ENCODE measurements at places on chromosomes 6 and 20.

GRCh38 chr6:143742955-143743255 is 65.1 kb downstream of the PHACTR2 start:
- DNase-seq = no peak

- DNase-seq = no peak
Measured at GRCh38 chr6:108872141-108872557, 23.9 kb downstream of the ARMC2 start.

DNA sequence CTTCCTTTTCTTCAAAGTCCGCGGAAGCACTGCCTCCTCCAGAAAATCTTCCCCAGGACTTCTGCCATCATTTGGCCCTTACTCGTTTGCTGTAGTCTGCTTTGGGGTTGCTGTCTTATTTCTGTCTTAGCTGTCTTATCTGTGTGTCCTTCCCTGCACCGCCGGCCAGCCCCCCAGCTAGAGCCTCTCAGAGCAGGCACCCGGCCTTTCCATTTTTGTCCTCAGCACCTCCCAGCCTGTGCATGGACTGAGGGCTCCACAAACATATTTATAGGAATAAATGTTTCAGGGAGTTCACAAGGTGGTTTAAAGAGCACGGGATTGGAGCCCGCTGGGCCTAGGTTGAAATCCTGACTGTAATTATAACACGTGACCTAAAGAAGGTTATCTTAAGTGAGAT is 8.1 kb downstream of the GLP1R start:
- DNase-seq = no peak

DNA sequence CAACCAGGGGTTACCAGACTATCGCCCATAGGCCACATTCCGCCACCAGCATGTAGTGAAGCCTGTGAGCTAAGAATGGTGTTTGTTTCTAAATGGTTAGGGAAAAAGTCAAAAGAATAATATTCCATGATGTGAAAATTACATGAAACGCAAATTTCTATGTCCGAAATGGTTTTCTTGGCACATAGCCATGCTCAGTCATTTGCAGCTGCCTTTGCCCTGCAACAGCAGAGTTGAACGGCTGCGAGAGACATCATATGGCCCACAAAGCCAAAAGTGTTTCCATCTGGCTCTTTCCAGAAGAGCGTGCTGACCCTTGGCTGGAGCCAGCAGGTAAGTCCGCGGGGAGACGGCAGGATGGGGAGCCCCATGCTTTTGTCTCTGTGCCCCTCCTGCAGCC is 60.7 kb downstream of the FAM120B start:
- no peak for DNase-seq

DNA sequence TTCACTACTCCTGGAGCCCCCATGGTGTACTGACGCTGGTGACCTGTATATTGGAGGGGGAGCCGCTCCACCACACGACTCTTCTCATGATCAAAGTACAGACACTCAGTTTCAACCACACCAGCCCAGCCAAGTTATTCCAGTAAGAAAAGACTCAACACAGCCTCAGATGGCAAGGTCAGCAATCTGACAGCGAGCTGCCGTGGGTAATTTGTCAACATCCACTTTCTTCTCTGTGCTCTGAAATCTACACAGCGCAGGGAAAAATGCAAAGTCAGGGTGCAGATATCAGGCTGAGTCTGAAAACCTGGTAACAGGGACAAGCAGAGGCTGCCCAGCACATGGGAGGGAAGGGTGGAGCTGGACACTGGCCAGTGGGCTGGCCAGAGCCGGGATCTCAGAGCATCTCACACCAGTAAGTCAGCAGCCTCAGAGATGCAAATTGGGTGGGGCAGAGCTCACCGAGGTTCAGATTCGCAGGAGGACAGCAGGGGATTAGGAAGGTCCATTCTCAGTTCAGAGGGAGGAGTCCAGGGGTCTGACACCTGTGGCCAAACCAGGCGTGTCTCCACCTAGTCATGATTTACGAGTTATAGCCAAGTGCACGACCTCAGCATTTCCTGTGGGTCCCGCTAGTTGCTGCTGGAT is 44.5 kb upstream of the RPS6KA2 start:
- no peak for DNase-seq

Measured in Kasumi-1 (cell line).